ENCODE measurements at places on chromosomes 5 and 9. TPM values are rescaled to one million over a fixed set of nuclear protein-coding genes. Genes with fewer than 3 reads are reported as not detected.

Gene GNPDA1
- 32.6 TPM for total RNA-seq

DNA sequence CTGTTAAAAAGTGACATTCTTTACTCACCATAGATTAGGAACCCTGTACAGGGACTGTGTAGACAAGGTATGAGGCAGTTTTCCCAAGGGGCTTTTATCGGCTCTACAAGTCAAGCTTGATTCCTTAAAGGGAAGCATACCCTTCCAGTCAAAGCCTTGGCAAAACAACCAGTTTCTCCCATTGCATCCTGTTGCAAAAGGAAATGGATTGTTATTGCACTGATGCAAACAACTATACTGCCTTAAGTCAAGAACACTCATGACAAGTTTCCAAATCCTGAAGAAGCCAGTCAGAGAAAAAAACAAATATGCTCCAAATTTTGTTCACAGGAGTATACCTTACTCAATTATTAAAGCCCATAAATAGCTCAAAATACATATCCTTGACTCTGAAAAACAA is 67.5 kb downstream of the RGMB start:
- DNase-seq = no peak

GRCh38 chr9:112971415-112971814 is 40.6 kb downstream of the ZNF883 start:
- no peak for DNase-seq

Gene FOXD1
- 0.32 TPM for total RNA-seq

DNA sequence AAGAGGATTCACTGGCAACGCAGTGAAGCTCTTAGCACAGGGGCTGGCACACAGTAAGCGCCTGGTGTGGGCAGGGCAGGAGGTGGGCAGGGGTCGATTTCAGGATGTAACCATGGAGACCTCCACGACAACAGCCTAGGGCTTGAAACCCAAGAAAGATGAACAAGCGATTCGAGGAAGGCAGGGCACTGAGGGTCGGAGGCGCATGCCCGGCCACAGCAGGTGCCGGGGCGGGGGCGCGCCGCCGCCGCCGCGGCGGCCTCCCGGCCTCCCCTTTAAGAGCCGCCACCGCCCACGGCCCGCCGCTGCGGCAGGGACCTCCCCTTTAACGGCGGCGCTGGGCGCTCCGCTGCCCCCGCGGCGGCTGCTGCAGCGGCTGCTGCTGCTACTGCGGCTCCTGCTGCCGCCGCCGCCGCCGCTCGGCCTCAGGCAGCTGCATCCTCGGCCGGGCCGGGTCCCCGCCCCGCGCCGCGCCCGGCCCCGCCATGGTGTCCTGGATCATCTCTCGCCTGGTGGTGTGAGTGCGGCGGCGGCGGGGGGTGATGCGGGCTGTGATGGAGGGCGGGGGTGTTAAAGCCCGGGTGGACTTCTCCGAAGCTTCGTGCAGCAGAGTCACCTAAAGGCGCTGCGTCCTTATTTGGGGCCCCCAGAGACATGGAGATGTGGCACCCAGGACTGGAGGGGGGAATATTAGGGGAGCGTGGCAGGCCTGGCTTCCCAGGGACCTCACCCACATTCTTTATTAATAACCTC is at the start of gene REEP2:
REEP2 (plus strand) TSS at position 334 of the 753 bp plus-strand sequence; CDS start at position 486, 152 bp downstream.
- DNase-seq = no peak

Gene RICTOR
- 39.0 TPM for total RNA-seq

DNA sequence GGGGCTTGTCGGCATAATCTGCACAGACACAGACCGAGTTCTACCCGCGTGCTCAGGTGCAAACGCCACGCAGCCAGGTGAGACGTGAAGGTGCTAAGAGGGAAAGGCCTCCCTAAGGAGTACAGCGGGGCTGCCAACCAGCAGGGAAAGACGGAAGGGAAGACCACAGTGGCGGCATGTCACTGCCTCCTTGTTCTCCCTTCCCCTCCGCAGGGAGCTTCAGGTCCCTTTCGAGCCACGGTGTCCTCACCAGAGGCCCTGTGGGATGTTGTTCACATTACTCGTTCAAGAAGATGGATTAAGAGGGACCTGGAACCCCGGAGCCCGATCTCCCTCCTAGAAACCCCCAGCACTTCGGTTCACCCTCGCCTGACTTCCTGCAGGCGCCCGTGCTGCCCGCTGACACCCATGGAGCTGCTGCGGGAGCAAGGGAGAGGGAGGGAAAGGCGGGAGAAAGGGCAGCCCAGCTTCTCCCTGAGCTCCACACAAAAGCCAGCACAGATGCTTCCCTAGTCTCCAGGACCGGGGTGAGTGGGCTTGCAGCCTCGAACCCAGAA is 686 bp downstream of the BRD9 start:
- no peak for DNase-seq

- no peak for DNase-seq
Measured at GRCh38 chr9:92179286-92180001, 64.2 kb upstream of the SPTLC1 start.

DNA sequence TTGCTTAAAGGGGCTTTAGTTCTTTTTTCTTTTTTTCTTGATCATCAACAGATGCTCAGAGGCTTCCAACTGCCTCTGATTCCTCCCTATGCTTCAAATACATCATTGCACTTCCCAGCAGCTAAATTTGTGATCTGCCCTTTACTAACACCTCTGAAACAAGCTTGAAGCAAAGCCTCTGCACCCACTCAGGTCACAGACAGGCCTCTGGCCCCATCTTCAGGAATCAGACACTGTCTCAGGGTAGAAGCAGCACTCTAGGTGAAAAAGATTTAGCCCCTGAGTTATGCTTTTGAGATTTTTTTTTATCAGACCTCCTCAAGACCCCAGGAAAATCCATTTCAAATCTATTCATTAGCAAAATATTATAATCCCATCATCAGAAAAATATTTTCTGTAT is 91.5 kb downstream of the MAMDC2 start:
- DNase-seq = no peak

GRCh38 chr5:43412644-43413043 is 453 bp upstream of the CCL28 start:
- DNase-seq = no peak

DNA sequence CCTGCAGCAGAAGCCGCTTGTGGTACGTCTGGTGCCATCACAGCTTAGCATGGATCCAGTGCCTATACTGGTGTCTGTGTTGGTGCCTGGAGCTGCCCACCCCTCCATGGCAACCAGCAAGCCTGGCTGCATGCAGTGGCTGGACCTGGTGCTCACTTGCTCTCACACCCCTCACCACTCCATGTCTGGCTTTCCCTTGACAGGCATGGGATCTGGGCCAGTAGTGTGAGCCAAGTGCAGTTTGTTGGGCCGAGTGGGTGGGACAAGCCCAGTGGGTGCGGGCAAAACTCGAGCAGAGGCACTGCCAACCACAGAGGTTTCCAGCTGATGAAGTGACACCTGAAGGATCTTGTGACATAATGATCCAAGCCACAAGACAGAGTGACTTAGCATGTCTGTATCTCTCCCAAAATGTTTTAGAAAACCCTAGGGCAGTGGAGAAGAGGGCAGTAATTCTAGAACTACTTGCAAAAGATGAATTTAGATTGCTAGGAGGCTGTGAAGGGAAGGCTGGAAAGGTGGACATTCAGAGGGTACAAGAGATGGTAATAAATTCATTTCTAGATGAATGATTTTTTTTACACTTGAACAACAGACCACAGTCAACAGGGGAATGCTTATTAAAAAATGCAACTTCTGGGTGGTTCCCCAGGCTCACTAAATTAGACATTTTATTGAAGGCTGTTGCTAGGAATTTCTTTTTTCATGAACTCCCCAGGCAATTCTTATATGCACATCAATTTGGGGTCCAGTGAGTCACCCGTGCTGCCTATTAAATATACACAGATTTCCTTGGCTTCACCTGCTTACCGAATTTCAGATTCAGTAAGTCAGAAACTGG is 660.3 kb downstream of the TLR4 start:
- DNase-seq = no peak

DNA sequence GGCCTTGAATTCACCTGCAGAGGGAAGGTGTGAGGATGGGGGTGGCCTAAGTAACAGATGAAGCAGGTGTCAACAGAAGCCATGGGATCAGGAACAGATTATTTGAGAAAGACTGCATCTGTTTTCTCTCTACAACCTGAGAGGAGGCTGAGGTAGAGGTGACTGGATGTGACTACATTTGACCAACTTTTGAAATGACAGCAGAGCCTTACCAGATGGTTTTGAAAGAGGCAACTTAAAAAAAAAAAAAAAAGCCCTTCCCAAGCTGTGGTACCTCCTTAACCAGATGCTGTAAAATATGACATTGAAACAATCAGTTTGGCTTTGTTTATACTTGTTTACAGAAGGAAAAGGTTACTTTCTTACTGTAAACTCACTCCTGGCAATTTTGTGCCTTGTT is 108.6 kb downstream of the TRIO start:
- no peak for DNase-seq

GRCh38 chr5:78295035-78295961 is 800 bp upstream of the AP3B1 start:
- peak; percentile 28 for DNase-seq

DNA sequence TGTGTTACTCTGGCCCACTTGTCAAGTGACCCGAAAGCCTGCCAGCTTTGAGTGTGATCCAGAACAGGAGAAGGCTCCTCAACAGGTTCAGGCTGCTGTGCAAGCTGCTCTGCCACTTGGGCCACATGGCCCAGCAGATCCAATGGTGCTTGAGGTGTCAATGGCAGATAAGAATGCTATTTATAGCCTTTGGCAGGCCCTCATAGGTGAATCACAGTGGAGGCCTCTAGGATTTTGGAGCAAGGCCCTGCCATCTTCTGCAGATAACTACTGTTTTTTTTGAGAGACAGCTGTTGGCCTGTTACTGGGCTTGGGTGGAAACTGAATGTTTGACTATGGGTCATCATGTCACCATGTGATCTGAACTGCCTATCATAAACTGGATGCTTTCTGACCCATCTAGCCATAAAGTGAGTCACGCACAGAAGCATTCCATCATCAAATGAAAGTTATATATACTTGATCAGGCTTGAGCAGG is 180.8 kb downstream of the CARTPT start:
- DNase-seq = no peak

Gene PRR16
- total RNA-seq = 1.2 TPM

DNA sequence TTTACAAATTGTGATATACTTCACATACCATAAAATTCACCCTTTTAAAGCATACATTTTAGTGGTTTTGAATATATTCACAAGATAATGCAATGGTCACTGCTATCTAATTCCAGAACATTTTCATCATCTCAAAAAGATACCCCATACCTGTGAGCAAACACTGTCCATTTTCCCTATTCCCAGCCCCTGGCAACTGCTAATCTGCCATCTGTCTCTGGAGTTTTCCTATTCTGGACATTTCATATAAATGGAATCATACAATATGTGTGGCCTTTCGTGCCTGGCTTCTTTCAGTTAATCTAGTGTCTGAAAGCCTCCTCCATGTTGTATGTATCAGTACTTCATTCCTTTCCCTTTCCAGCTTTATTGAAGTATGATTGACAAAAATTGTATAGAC is 14.7 kb downstream of the SNX30 start:
- no peak for DNase-seq

DNA sequence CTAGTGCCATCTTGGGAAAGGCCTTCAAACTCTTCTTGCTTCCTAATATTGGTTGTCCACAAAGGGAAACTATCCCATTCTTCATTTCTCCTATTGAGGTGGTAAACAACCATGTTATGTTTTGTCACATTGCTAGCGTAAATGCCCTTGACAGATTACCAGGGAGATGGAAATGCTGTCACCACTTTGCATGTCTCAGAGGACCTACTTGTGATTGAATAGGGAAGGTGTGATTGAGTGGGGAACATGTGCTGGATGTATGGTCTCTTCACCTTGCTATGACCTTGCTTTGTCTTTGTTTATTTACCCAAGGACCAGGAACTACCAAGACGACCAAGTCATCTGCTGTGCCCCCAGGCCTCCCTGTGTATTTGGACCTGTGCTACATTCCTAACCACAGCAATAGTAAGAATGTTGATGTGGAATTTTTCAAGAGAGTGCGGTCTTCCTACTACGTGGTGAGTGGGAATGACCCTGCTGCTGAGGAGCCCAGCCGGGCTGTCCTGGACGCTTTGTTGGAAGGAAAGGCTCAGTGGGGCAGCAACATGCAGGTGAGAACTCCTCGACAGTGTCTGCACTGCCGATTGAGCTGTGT is 96.1 kb downstream of the MAP1B start:
- DNase-seq = peak; percentile 32

GRCh38 chr5:43638546-43638945 is 35.6 kb downstream of the NNT start:
- no peak for DNase-seq

- DNase-seq = no peak
Measured at GRCh38 chr5:168680395-168680794, 101.2 kb upstream of the PANK3 start.

DNA sequence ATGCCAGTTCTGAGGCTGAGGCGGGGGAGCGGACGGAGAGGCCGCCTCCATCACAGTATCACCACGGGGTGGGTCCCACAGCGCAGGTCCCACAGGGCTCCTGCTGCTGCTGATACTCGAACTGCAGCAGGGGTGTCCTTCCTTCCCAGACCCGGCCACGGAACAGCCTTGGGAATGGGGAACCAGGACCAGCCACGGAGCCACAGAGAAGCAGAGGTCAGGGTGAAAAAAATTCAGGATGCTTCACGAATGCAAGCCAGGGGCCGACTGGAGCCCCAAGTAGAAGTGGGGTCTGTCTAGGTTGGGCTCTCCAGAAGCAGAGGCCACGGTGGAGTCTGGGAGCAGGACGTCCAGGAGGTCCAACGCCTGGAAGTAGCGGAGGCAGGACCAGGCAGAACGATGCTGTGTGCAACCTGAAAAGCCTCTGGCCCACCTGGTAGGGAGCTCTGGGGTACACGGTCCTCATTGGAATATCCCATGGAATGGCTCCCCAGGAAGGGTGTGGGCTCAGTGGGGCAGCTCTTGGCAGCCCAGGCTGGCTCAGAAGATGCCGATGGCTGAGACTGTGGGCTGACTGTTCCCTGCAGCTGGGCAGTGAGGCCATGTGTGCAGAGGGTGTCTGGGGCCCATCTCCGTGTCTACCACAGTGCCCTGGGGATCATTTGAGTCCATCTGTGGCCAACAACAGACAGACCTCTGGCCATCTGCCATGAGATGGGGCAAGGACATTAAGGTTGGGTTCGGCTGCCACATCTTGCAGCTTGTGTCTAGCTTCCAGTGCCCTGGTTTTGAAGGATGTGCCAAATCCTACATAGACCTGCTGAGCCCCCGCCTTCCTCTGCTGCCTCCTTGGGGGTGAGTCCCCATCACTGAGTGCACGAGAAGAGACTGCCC is 66.9 kb upstream of the FCN1 start:
- DNase-seq = no peak

GRCh38 chr5:56961746-56962145 is 9.8 kb upstream of the MIER3 start:
- DNase-seq = no peak

GRCh38 chr9:135409286-135410200 is 70.0 kb upstream of the PPP1R26 start:
- no peak for DNase-seq

Gene BTNL9
- total RNA-seq = 27.2 TPM

Gene SET
- 168 TPM for total RNA-seq

DNA sequence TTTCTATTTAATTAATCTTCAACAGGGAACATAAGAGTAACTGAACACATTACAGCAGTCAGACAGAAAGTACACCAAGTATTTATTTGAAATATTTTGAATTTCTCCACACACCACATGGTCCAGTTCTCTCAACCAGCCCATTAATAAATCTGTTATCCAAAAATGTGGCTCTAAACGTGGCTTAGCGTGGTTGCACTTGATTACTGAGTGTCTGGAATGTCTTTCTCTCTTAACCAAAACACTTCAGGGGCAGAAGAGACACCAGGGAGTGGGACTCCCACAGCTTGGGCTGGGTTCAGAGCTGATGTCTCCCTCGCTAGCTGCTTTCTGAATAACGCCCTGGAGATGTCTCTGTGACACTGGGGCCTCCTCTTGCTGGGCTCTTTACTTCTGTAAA is 52.6 kb upstream of the FANCC start:
- no peak for DNase-seq
